ENCODE measurements at places on chromosomes 6 and 20. TPM values are rescaled to one million over a fixed set of nuclear protein-coding genes. Genes with fewer than 3 reads are reported as not detected.

PXDC1 gene
- total RNA-seq, result 28.6 TPM

FNDC11 gene
- not detected for total RNA-seq

KIAA1586 gene
- 16.9 TPM for total RNA-seq

SYNCRIP gene
- total RNA-seq, result 112 TPM

OPN5 gene
- not detected for total RNA-seq

HMGCLL1 gene
- not detected for total RNA-seq

GRCh38 chr6:18491308-18492045 lies 104.3 kb downstream of the RNF144B start:
- H3K4me1 ChIP-seq, result no peaks in the 10 kb centered on the region
- no peak for DNase-seq
- no peak overlapping the region for H3K4me3 ChIP-seq

DNA sequence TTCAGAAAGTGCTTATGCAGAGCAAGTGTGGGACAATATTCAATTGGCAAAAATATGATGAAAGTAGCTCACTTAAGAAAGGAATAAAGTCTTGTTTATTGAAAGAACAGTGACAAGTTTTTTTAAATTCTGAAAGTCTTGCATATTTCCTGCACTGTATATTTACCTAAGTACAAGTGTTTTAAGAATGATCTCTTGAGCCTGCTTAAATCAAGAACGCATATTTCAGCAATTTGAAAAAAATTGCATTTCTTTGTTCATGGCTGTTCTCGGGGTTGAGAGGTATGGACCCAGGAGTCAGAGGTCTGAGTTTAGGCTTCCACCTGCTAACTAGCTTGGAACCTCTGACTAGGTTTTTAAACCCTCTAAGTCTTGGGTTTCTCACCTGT lies 27.4 kb downstream of the SLC22A3 start:
- H3K4me3 ChIP-seq, result no peak overlapping the region
- peaks cover 40% of the 10 kb centered on the region for H3K4me1 ChIP-seq
- no peak overlapping the region for H3K27ac ChIP-seq
- no peak for DNase-seq
- no peaks in the 10 kb centered on the region for H3K36me3 ChIP-seq

DNA sequence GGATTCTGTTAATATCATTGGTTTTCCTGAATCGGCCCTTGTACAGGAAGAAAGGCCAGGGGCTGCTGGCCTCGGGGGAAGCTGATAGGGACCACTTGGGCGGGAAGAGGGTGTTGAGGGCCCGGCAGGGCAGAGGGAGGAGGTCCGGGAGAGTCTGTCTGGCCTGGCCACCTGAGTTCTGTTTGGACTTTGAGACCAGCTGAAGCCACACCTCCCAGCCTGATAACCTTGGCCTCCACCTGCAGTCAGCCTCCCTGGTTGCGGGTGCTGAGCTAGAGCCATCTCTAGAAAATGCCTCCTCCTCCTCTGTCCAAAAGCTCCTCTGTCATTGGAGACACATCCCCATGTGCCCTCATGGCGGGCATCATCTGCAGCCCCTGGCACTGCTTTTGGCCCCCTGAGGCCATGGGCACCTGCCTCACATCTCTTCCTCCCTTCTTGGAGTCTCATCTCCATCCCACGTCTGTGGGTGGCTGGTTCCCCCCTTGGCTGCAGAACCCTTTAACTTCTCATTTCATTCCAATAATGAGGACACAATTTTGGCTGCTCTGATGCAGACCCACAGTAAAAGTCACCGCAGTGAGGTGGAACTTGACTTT lies 16.6 kb downstream of the APCDD1L start:
- no peak for DNase-seq
- no peak overlapping the region for H3K4me3 ChIP-seq
- H3K4me1 ChIP-seq, result no peaks in the 10 kb centered on the region
- H3K36me3 ChIP-seq, result no peaks in the 10 kb centered on the region
- H3K27me3 ChIP-seq, result peaks cover 6% of the 10 kb centered on the region

- DNase-seq, result no peak
- H3K4me1 ChIP-seq, result peaks cover 40% of the 10 kb centered on the region
- no peak overlapping the region for H3K4me3 ChIP-seq
- H3K27ac ChIP-seq, result no peak overlapping the region
- no peaks in the 10 kb centered on the region for H3K36me3 ChIP-seq
- no peaks in the 10 kb centered on the region for H3K27me3 ChIP-seq
Measured at GRCh38 chr6:1233924-1234323, 78.0 kb upstream of the FOXQ1 start.
